Fibroblast of the aortic adventitia (primary cell): ENCODE measurements at places on chromosomes 16 and 17.

DNA sequence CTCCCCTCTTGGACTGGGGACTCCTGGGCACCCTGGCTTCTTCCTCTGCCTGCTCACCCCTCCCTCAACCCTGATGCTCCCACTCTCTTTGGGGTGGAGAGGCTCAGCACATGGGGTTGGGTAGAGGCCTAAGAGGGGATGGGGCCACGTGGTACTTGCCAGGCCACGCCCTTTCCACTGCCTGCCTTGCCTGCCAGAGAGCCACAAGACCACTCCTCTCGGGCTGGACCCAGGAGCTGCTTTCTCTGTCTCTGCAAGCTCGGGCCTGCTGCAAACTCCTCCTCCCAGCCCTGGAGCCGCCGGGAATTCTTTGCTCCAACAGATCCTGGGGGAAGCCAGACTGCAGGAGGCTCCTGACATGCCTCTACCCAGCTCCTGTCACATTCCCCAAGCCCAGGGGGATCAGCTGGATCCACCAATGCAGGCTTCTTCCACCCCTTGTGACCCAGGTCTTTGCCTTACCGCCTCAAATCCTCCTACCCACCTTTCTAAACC lies 11.8 kb downstream of the DLX4 start:
- DNase-seq, result no peak

GRCh38 chr16:1825381-1825863 lies 1.2 kb downstream of the HAGH start:
- DNase-seq, result no peak

DNA sequence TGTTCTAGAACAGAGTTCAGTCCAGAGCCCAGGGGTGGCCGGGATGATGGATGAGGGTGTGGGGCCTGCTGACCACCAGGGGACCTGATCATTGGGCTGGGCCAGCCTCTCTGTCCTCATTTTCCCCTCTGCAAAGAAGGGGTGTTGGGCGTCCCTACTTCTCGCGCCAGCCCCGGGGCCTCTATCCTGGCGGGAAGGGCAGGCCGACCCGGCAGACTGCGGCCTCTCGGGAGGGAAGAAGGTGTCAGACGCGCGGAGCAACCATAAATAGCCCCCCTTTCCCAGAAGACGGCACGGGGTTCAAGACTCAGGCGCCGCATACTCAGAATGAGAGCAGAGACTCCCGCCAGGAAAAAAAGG lies 2.0 kb upstream of the CACNA1G start:
- DNase-seq, result no peak

DNA sequence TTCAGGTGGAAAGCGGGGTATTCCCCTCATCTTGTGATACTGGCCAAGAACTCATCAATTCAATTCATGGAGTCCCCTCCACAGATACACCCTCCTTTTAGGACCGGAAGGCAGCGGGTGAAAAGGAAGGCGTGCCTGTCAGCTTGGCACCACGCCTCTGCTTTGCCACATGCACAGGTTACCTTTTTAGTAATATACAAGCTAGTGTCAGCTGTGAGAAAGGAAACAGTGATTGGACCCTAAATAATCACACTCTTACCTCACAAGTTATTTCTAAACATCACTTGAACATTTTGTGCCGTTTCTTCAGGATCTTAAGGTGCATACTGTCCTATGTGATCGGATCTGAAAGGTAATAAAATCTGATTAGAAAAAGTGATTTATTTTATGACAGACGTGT lies 15.7 kb downstream of the ZDHHC7 start:
- DNase-seq, result no peak

- DNase-seq, result no peak
These were observed 113.0 kb downstream of the GOSR1 start for GRCh38 chr17:30590081-30590733.

GRCh38 chr16:3094289-3095027 lies 4.6 kb downstream of the ZSCAN10 start:
- peak; percentile 46 for DNase-seq

GRCh38 chr16:89197033-89197632 lies 3.2 kb downstream of the SLC22A31 start:
- DNase-seq, result no peak

- no peak for DNase-seq
These were observed 10.9 kb upstream of the ARL2BP start for GRCh38 chr16:57233944-57234706.

- DNase-seq, result no peak
These were observed 106.5 kb upstream of the METRNL start for GRCh38 chr17:82972836-82973372.

DNA sequence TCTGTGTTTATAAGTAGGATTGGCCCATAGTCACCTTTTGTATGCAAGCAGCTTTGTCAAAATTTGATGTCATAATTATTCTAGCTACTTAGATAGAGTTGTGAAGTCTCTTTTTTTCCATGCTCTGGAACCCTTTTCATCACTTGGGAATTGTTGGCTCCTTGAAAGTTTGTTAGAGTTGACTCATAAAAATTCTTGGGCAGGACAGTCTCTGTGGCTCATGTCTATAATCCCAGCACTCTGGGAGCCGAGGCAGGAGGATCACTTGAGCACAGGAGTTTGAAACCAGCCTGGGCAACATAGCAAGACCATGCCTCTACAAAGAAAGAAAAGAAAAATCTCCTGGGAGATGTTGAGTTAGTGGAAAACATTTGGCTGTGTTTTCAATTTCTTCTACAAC lies 45.7 kb upstream of the MRC2 start:
- peak; percentile 36 for DNase-seq
